Cardiac ventricle fibroblast (primary cell): ENCODE measurements at places on chromosomes 6 and 20. TPM values are rescaled to one million over a fixed set of nuclear protein-coding genes. Genes with fewer than 3 reads are reported as not detected.

The COL12A1 gene
- total RNA-seq: 118 and 138 TPM in 2 replicates

The CD93 gene
- 16.2 and 16.9 TPM in 2 replicates for total RNA-seq

The OR2H2 gene
- total RNA-seq: not detected in 2 replicates

The GTSF1L gene
- not detected in 2 replicates for total RNA-seq

The HFE gene
- 12.0 and 14.8 TPM in 2 replicates for total RNA-seq

The MGME1 gene
- 5.4 and 9.4 TPM in 2 replicates for total RNA-seq
